Bronchial epithelial cell (primary cell): ENCODE measurements at places on chromosomes 12 and 14. TPM values are rescaled to one million over a fixed set of nuclear protein-coding genes. Genes with fewer than 3 reads are reported as not detected.

GRCh38 chr12:19171731-19172130, 42.2 kb downstream of the PLEKHA5 start:
- peak; percentile 19 for DNase-seq

- no peak for DNase-seq
Measured at GRCh38 chr12:47415054-47415453, 290.8 kb downstream of the RPAP3 start.

DNA sequence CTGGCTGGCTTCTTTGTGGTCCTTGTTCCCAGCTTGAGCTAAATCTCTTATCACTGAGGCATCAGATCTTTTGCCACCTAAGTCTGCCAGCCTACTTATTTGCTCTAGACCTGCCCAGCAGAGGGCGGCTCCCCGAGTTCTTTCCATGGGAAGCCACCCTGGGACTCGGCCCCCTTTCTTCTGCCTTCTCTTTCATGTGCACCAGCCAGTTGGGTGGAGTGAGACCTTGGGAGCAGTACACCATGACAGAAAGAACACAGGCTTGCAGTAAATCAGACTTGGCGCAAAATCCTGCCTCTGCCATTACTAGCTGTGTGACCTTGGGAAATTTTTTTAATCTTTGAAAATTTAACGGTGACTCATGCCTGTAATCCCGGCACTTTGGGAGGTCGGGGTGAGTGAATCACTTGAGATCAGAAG, 7.4 kb downstream of the SMAGP start:
- DNase-seq, result peak; percentile 29

- no peak for DNase-seq
Measured at GRCh38 chr14:50357124-50357523, 39.6 kb downstream of the CDKL1 start.

GRCh38 chr14:93090826-93091555, 24.7 kb downstream of the ITPK1 start:
- DNase-seq, result no peak

- DNase-seq, result no peak
Measured at GRCh38 chr12:65754290-65754689, 70.0 kb upstream of the HMGA2 start.

- no peak for DNase-seq
Measured at GRCh38 chr14:97945631-97946030, 1148.4 kb downstream of the VRK1 start.

GRCh38 chr12:958588-959123, 9.2 kb upstream of the RAD52 start:
- DNase-seq, result peak; percentile 11

DNA sequence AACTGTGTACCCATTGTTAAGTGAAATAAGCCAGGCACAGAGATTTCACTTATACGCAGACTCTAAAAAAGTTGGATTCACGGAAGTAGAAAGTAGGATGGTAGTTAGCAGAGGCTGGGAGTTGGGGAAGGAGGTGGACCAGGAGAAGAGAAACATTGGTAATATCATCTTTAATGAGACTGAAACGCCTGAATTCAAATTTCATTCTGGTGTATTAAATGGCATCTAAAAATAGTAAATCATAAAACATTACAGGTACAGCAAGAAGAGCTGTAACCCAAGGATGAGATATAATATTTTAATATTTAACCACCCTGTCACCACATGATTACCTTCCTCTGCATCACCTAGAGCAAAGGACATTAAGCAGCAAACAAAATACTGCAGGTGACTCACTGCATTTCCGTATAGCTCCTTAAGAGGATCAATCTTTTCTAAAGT, 99.4 kb downstream of the EPS8 start:
- DNase-seq, result peak; percentile 26

GRCh38 chr12:110885152-110885840, 35.1 kb downstream of the MYL2 start:
- DNase-seq, result peak; percentile 74

GRCh38 chr12:68919581-68920239, 13.3 kb downstream of the CPM start:
- DNase-seq, result no peak

- no peak for DNase-seq
Measured at GRCh38 chr12:2643576-2644135, 151.1 kb upstream of the FKBP4 start.

- DNase-seq, result no peak
Measured at GRCh38 chr12:107536613-107537012, 149.0 kb upstream of the PWP1 start.

DNA sequence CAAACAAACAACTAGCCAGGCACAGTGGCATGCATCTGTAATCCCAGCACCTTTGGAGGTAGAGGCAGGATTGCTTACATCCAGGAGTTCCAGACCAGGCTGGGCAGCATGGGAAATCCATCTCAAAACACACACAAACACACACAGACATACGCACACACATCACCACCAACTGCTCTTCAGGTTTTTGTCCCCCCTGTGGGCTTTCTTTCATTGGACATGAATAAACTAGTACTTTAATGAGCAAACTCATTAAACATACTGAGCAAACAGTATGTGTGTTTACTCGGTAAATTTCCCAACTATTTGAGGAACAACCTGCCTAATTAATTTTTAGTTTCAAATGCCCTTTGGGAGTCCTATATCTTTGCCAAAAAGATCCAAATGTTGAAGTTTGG, 10.1 kb upstream of the RASSF3 start:
- no peak for DNase-seq

GRCh38 chr12:55658212-55658611, 21.5 kb downstream of the OR10P1 start:
- no peak for DNase-seq

- no peak for DNase-seq
Measured at GRCh38 chr14:60925286-60925685, 55.6 kb downstream of the TRMT5 start.

- DNase-seq, result peak; percentile 42
Measured at GRCh38 chr14:75542588-75543091, 20.4 kb downstream of the BATF start.

DNA sequence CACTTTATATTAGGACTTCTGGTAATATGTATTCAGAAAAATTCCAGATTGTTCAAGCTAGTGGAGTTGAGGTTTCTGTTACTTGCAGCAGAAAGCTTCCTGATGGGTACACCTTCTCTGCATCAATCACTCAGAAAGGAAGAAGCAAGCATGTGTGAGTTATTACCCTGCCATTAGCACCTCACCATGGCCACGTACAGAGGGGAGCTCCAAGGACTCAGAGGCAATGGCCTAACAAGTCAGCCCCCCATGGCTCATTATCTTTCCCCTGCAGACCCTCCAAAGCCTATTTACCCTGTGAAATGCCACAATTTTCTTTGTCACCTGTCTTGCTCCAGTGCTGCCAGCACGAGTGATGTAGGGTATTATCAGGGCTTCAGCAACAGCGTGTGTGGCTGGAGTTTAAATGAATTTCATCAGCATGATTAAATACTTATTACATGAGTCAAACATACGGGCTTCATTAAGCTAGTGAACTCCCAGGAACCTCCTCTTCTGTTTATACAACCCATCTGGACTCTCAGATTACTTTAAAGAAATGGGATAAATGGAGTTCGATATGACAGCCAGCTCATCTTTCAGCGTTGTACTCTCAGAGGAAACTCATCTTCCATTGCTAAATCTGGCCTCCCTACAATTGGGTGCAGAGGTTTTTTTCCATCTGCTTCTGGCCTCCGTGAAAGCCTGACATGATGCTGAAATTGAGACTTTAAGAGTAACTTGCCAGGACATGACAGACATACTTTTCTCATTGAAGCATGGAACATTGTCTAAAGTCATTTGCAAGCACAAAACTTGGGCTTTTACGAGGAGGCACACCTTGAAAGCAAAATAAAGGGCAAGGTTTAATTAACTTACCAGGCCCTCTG, 135.9 kb downstream of the TMEM30B start:
- peak; percentile 90 for DNase-seq

- DNase-seq, result no peak
Measured at GRCh38 chr12:31528095-31528494, 62.8 kb downstream of the DENND5B start.

- DNase-seq, result peak; percentile 91
Measured at GRCh38 chr12:6430124-6430989, 14.4 kb upstream of the CD27 start.

Gene TAS2R19
- total RNA-seq, result 2.4 and 3.9 TPM in 2 replicates

Gene SPTSSA
- 12.9 and 13.2 TPM in 2 replicates for total RNA-seq

Gene REM2
- total RNA-seq, result under 0.01 TPM in 1 of 2 replicates, not detected in the other

Gene PTPN6
- 10.9 and 12.4 TPM in 2 replicates for total RNA-seq

Gene NXPH4
- total RNA-seq, result 0.53 and 1.9 TPM in 2 replicates

Gene TUNAR
- not detected in 2 replicates for total RNA-seq

Gene LALBA
- total RNA-seq, result not detected in 2 replicates

Gene SLC6A12
- total RNA-seq, result 0.26 TPM in 1 of 2 replicates, not detected in the other

Gene COL2A1
- total RNA-seq, result under 0.01 TPM in 2 replicates

Gene PABPN1
- 114 and 134 TPM in 2 replicates for total RNA-seq

Gene NPFF
- not detected in 2 replicates for total RNA-seq

Gene TMEM121
- total RNA-seq, result 0.51 and 0.53 TPM in 2 replicates

Gene E2F7
- 3.4 and 5.8 TPM in 2 replicates for total RNA-seq

Gene DPPA3
- not detected in 2 replicates for total RNA-seq
